ENCODE measurements at places on chromosomes 3 and 15.

DNA sequence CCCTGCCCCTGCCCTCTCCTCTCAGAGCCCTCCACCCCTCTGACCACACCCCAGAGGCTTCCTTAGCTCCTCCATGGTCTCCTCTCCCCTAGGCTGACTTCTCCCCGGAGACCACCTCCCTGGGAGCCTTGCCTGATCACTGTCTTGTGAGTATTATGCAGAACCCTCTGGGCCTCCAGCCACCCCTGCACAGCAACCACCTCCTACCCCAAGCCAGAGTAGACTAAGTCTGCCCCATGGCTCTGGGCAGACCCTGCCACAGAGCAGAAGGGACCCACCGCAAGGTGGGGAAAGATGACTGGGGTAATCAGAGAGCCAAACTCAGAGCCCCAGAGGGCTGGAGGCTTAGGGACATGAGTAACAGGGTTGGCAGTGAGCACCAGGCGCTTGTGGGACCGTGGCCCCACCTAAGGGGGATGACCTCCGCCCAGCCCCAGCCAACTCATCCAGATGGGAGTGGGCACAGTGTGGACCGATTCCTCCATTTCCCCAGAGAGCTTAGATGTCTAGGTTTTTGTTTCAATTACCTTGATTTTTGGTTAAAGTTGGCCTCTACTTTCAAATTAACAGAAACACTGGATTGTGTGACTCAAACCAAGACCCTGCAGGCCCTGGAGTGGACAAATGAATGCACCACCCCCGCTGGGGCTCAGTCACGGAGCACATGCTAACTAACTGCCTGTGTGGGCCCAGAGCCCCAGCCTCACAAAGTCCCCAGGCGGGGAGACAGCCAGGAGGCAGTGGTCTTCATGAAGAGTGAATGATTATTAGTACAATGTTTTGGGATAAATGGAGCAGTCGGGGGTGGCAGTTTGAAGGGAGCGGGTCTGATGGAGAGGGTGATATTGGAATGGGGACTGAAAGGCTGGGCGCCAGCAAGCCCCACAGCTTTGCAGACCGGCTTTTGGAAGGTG is 119.4 kb upstream of the PRR20G start:
- DNase-seq = no peak

DNA sequence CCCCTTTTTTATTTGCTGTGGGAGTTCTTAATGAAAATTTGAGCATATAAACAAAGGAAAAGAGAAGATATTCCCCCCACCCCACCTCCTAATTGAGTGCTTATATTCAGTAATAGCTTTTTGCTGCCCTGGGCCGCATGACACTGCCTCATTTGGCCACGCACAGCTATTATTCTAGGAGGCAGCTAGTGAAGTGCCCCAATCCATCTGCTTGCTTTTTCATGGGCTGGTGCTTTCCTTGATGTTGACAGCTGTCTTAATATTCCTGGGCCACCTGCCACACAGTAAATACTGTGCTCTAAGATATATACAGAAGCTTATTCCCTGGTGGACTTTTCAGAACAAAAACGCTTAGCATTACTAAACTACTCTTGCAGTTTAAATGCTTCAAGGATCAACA is 3.8 kb upstream of the CRYBG3 start:
- DNase-seq = peak; percentile 98

DNA sequence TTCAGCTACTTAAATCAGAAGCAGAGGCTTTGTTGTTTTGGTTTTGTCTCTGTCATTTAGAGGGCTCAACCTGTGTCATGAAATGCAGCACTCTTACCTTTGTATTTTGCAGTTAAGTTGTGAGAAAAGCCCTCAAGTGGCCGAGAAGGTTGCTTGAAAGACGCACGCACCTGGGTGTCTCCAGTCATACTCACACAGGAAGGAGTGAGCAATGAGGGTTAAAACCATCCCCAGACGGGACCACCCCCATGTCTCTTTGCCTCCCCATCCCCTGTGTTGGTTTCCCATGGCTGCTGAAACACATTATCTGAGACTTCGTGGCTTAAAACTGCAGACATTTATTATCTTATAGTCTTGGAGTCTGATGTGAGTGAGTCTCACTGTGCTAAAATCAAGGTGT is 376.1 kb upstream of the CFAP20DC start:
- no peak for DNase-seq

- DNase-seq = no peak
Measured at GRCh38 chr15:25849157-25849921, 13.8 kb downstream of the ATP10A start.

GRCh38 chr3:22659651-22660475 is 543.3 kb upstream of the UBE2E2 start:
- DNase-seq = no peak

DNA sequence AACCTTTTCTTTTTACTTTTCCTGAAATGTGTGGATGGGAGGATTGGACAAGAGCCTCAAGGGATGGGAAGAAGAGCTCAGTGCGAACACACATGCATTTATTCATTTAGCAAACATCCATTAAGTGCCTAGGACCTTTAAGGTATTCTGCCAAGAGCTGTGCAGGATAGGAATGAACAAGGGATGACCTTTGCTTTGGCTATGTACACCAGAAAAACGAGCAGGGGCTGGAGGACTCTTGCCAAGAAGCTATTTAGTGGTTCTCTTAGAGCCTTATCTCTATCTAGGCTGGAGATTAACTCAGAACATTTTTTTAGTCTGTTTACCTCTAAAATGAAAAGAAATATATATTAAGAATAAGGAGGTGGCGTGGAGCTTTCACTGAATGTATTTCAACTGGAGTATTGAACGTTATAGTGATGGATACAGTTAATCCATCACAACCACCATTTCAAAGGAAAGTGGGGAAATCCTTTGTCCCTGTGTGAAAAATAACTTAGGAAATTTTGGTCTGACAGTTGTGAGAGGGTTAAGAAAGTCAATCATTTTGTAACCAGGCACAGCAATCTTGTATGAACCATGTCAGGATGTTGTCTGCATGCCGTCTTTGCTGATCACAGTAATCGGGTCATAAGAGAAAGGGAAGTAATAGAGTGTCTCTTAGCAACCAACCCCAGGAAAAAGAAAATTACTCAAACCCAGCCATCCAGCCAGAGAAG is 279.0 kb downstream of the LPP start:
- DNase-seq = no peak

- peak; percentile 21 for DNase-seq
Measured at GRCh38 chr3:138068579-138069174, 46.7 kb downstream of the DZIP1L start.

DNA sequence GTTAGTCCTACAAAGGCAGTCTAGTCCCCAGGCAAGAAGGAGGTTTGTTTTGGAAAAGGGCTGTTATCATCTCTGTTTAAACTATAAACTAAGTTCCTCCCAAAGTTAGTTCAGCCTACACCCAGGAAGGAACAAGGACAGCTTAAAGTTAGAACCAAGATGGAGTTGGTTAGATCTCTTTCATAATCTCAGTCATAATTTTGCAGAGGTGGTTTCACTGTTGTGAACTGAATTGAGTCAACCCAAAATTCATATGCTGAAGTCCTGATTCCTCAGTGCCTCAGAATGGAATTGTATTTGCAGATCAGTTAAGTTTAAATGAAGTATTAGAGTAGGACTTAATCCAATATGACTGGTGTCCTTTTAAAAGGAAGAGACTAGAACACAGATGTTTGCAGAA is 101.0 kb upstream of the C3orf80 start:
- no peak for DNase-seq

DNA sequence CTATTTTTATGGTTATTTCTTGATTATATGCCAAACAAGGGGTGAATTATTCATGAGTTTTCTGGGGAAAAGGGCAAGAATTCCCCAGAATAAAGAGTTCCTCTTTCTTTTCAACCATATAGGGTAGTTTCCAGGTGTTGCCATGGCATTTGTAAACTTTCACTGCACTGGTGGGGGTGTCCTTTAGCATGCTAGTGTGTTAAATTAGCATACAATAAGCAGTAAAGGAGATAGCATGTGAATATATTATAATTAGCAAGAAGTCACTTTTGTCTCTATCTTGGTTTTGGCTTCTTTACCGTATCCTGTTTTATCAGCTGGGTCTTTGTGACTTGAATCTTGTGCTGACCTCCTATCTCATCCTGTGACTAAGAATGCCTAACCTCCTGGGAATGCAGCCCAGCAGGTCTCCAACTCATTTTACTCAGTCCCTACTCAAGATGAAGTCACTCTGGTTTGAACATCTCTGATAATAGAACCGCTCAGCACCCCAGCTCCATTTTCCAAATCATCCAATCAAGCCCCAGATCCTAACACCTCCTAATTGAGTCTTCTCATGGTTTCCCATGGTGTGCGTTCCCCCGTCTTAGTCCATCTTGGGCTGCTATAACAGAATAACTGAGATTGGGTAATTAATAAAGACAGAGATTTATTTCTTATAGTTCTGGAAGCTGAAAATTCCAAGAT is 3.4 kb upstream of the SELENOT start:
- no peak for DNase-seq

DNA sequence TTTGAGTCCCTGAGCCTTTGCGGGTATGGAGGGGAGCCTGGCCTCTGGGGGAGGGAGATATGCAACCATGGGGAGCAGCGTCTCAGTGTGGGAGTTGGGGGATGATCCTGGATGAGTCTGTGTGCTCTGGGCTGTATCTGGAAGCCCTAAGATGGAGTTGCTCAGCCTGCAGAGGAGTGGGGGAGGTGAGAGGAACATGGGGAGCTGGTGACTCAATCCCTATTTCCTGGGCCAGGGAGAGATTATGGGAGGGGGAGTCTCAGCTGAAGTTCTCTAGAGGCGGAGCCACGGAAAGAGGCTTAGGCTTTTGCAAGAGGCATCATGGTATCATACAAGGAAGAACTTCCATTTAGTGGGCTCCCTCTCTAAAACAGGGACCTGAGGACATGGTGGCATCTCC is 59.5 kb upstream of the TMEM115 start:
- no peak for DNase-seq

GRCh38 chr3:20916951-20917606 is 731.1 kb upstream of the SGO1 start:
- DNase-seq = no peak

DNA sequence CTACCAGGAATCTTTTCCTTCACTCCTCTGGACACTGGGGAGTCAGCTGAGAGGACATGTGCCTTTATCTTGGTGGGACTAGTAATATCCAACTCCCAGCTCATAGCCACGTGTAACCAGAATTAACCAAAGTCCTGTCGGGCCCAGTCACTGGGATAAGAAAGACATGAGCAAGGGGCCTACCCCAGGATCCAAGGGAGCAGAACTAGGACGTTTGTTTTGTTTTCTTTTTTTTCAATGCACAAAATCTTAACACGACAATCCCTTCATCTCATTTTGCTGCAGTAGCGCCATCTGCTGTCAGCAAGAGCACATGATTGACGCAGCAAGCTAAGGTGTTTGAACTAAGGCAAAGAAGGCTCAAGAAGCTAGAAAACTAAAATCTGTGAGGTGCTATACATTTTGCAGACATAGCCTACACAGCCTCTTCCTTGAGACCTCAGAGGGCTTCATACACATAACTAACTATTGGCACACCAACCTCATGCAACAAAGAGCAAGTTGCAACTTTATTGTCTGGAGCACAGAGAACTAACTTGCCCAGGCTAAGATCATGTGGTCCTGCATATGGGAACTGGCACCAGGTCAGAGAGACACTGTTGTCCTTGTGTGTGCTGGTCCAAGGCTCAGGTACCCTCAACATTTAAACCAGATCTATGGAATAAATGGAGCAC is 43.6 kb downstream of the RLBP1 start:
- DNase-seq = peak; percentile 7

DNA sequence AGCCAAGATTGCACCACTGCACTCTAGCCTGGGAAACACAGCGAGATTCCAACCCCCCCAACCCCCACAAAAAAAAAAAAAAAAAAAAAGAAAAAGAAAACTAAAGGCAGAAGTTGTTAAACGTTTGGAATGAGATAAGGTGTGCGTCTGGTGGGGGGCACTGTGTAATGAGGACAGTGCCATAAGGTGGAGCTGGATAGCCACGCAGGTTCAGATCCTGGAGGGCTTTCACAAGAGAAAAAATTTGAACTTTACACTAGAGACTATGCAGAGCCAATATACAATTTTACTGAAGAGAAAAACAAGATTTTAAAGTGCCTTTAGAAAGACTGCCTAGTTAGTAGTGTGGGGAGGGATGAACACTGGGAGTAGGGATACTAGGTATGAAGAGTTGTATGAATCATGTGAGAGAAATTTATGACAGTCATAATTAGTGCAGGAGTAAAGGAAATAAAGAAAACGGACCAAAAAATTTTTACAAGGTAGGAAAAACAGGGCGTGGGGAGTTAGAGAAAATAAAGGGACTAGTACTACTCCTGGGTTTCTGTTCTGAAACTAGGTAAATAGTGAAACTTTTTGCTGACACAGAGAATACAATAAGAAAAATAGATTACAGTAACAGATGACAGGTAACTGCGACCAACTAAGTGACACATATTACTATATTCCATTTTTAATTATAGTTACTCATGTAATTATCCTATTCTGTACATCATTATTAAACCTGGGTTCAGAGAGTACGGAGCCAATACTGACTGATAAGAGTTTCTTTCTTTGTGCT is 108.1 kb downstream of the PEAK1 start:
- DNase-seq = no peak

- no peak for DNase-seq
Measured at GRCh38 chr15:101642361-101642760, 9.8 kb downstream of the TM2D3 start.

- no peak for DNase-seq
Measured at GRCh38 chr3:123540285-123540684, 44.6 kb downstream of the HACD2 start.

GRCh38 chr3:29420106-29420505 is 139.2 kb downstream of the RBMS3 start:
- DNase-seq = no peak

- DNase-seq = no peak
Measured at GRCh38 chr3:171850960-171851659, 8.0 kb downstream of the TMEM212 start.

DNA sequence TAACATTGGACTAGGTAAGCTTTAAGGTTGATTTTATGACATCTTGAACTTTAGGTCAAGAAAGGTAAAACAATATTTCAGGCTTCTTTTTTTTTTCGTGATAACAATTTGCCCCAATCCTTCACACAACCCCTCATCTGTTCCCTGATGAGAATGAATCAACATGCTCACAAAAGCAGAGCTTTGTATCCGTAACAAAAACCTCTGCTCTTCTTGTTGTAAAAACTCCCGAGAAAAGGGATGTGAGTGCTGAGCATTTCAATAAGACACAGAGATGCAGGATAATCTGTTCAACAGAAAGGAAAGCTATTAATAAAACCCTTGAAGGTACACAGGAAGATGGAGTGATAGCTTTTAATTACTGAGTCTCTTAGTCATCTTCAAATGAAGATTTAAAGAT is 94.3 kb downstream of the RAD18 start:
- DNase-seq = no peak

- DNase-seq = no peak
Measured at GRCh38 chr3:42507252-42507651, 4.8 kb downstream of the VIPR1 start.

GRCh38 chr15:93088200-93088980 is 621 bp downstream of the RGMA start:
- DNase-seq = no peak

DNA sequence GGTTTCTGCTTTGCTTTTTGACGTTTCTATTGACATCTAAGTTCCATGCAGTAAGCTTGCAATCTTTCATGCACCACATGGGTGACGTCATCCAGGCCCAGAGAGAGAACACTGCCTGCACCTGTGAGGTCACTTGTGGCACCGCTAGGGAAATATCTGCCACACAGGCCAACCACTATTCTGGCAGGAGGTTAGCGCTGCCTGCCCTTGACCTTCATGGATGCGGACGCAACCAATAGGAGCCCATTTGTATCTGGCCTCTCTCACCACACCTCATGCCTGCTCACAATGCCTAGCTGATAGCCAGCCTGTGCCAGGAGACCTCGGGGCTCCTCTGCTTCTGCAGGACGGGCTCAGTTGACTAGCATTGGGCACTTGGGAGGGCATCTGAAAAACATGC is 55.8 kb upstream of the PRR23E start:
- DNase-seq = no peak

GRCh38 chr3:45188719-45189659 is 37.1 kb downstream of the TMEM158 start:
- no peak for DNase-seq
